ENCODE measurements at places on chromosomes 5 and 9.

DNA sequence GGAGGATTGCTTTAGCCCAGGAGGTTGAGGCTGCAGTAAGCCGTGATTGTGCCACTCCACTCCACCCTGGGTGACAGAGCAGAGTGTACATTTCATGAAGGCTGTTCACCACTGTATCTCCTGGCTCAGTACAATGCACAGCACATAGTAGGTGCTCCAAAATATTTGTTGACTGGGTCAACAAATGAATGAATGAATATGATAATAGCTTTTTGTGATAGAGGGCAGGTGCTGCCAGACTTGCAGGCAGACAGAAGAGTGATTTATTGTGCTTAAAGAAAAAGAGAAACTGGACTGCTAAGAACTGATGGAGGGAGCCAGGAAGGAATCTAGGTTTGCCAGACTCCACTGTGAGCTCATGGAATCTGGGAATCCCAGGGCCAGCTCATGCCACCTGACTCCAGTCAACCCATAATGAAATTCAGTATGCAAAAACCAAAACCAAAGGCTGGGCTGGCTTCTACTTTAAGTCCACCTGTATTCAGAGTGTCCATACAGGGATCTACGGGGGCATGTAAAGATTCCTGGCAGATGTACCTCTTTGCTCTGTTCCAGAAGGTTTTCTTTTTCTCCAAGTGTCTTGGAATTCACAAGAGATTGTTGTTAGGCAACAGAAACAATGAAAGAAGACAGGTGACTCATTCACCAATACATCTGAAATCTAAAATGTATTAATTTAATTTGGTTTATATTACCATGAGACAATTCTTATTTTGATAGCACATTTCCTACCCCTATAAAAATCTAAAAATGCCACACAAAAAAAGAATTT is 15.5 kb upstream of the CTNNA1 start:
- no peaks in the 10 kb centered on the region for H3K36me3 ChIP-seq
- H3K4me1 ChIP-seq, result peaks cover 16% of the 10 kb centered on the region
- no peak for DNase-seq
- H3K4me3 ChIP-seq, result no peak overlapping the region
- no peak overlapping the region for H3K27ac ChIP-seq

DNA sequence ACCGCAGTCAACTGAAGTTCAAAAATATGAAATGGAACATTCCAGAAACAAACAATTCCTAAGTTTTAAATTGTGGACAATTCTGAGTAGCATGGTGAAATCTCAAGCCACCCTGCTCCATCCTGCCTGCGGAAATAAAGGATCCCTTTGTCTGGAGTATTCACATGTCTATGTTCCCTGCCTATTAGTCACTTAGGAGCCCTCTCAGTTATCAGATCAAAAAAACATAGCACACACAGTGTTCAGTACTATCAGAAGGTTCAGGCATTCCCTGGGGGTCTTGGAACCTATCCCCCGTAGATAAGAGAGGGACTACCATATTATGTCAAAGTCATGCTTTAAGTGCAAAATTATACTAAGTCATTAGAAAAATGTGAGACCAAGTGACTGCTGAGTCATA is 300.8 kb downstream of the SEMA5A start:
- H3K27me3 ChIP-seq, result no peaks in the 10 kb centered on the region
- no peaks in the 10 kb centered on the region for H3K4me1 ChIP-seq
- H3K4me3 ChIP-seq, result no peak overlapping the region
- no peak for DNase-seq
- H3K27ac ChIP-seq, result no peak overlapping the region

DNA sequence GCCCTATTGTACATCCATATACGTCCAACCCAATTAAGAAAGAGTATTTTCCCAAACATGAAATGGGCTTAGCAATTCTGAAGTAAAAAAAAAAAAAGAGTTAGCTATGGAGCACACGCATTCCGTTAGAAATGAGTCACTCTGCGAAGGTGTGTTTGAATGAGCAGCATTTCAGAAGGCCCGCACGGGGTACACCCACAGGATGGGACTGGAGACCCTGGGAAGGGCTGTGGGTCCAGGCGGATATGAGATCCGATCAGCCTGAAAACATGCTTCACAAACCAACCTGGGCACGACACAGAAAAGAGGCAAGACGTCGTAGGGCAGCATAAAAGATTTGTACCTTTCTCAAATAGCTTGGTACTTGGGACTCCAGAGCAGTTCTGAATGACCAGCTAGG is 173.9 kb upstream of the KLF9 start:
- peak overlapping the region; percentile 89 for H3K27ac ChIP-seq
- H3K4me3 ChIP-seq, result no peak overlapping the region
- peaks cover 60% of the 10 kb centered on the region for H3K4me1 ChIP-seq
- DNase-seq, result no peak
- no peaks in the 10 kb centered on the region for H3K27me3 ChIP-seq

DNA sequence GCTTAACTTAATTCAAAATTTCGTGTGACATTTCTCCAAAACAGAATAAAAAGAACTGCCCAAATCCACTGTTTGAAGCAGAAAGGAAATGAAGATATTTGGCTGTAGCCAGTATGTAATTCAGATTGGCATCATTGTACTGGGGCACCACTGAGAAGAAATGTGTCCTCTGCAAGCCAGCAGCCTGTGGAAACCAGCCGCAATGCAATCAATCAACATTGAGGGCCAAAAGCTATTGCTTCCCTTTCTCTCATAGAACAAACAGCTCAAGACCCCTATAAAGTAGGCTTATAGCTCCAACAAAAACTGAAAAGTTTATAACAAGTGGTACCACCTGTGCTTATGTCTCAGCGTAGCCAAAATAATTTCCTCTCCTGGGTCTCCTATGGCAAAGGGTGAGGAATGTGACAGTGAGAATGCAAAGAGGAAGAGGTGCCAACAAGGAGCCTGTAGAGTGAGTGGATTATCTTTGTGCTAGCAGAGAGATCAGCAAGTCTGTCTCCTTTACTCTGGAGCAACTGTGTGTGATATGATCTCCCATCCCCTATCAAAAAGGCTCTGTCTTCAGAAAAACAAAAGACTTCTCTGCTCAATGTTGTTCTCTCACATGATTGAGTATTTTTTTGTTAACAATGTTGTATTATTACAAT is 1072.3 kb upstream of the DMAC1 start:
- no peaks in the 10 kb centered on the region for H3K4me1 ChIP-seq
- no peaks in the 10 kb centered on the region for H3K27me3 ChIP-seq
- DNase-seq, result no peak
- no peaks in the 10 kb centered on the region for H3K36me3 ChIP-seq
- no peak overlapping the region for H3K27ac ChIP-seq

- no peaks in the 10 kb centered on the region for H3K36me3 ChIP-seq
- H3K27me3 ChIP-seq, result no peaks in the 10 kb centered on the region
- H3K4me3 ChIP-seq, result no peak overlapping the region
- DNase-seq, result no peak
Measured at GRCh38 chr5:167999182-167999581, 292.3 kb upstream of the WWC1 start.

All from esophagus muscularis mucosa (tissue), 4 donors.